Thyroid gland (tissue), 4 donors: ENCODE measurements at places on chromosomes 2 and 18. TPM values are rescaled to one million over a fixed set of nuclear protein-coding genes. Genes with fewer than 3 reads are reported as not detected.

DNA sequence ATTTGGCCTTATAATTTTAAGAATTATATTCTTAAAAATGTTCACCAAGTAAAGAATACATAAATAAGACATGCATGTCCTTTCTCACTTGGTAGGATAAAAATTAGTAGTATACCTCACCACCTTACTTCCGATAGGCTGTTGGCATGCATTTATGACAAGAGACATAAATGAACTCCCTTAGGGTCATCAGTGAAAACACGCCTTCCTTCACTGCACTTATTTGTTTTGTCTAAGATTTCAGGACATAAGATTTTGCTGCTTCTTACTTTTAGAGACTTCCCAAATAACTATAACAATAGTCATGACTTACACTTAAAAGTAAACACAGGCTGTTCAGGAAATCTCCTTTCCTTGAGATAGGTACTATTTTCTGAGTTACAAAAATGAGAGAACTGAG is 661.3 kb upstream of the CNTNAP5 start:
- H3K27me3 ChIP-seq: no peaks in the 10 kb centered on the region
- H3K4me3 ChIP-seq: no peak overlapping the region
- H3K4me1 ChIP-seq: no peaks in the 10 kb centered on the region
- no peak overlapping the region for H3K27ac ChIP-seq

GRCh38 chr2:161104054-161104553 is 56.1 kb upstream of the TANK start:
- no peaks in the 10 kb centered on the region for H3K4me1 ChIP-seq
- no peak overlapping the region for H3K4me3 ChIP-seq
- no peak overlapping the region for H3K27ac ChIP-seq
- no peaks in the 10 kb centered on the region for H3K36me3 ChIP-seq
- no peak for DNase-seq
- no peaks in the 10 kb centered on the region for H3K27me3 ChIP-seq

GRCh38 chr2:27198627-27199026 is 13.2 kb upstream of the ATRAID start:
- no peak overlapping the region for H3K4me3 ChIP-seq
- H3K27ac ChIP-seq: no peak overlapping the region
- no peak for DNase-seq

GRCh38 chr2:118865106-118865505 is 17.7 kb upstream of the EN1 start:
- DNase-seq: peak; percentile 27
- H3K27me3 ChIP-seq: no peaks in the 10 kb centered on the region
- H3K4me1 ChIP-seq: no peaks in the 10 kb centered on the region
- no peak overlapping the region for H3K27ac ChIP-seq
- no peak overlapping the region for H3K4me3 ChIP-seq
- H3K36me3 ChIP-seq: no peaks in the 10 kb centered on the region

UGT1A3 gene
- 1.0 TPM for total RNA-seq

EVX2 gene
- total RNA-seq: not detected

DNA sequence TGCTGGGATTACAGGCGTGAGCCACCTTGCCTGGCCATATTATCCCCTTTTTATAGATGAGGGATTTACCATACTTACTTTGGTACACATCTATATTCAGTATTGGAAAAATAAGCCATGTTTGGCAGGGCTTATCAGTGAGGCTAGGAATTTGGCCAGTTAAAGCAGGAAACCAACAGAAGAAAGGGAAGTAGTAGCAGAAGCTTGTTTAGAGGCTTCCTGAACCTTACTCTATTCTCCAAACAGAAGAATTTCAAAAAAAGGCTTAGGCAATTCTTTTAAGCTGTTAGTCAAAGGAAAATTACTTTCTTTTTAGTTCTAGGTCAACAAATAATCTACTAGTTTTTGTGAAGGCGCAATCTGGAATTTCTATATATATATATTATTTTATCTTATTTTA is 3.2 kb upstream of the GLS start:
- no peak overlapping the region for H3K27ac ChIP-seq
- H3K36me3 ChIP-seq: no peaks in the 10 kb centered on the region
- H3K27me3 ChIP-seq: no peaks in the 10 kb centered on the region
- no peaks in the 10 kb centered on the region for H3K4me1 ChIP-seq

GRCh38 chr2:146853741-146854444 is 990.9 kb upstream of the ACVR2A start:
- no peaks in the 10 kb centered on the region for H3K36me3 ChIP-seq
- no peaks in the 10 kb centered on the region for H3K27me3 ChIP-seq
- no peak overlapping the region for H3K27ac ChIP-seq
- no peak overlapping the region for H3K4me3 ChIP-seq
- no peak for DNase-seq
- H3K4me1 ChIP-seq: no peaks in the 10 kb centered on the region

- no peak for DNase-seq
- H3K36me3 ChIP-seq: no peaks in the 10 kb centered on the region
- H3K4me1 ChIP-seq: no peaks in the 10 kb centered on the region
- H3K27ac ChIP-seq: no peak overlapping the region
- H3K27me3 ChIP-seq: no peaks in the 10 kb centered on the region
These were observed 152.5 kb downstream of the NRP2 start for GRCh38 chr2:205834796-205835195.

- no peaks in the 10 kb centered on the region for H3K27me3 ChIP-seq
- H3K4me1 ChIP-seq: no peaks in the 10 kb centered on the region
- no peaks in the 10 kb centered on the region for H3K36me3 ChIP-seq
- no peak for DNase-seq
- H3K27ac ChIP-seq: no peak overlapping the region
- H3K4me3 ChIP-seq: no peak overlapping the region
These were observed 319.0 kb upstream of the PKDCC start for GRCh38 chr2:41728788-41729338.

MC4R gene
- not detected for total RNA-seq

- peak; percentile 68 for DNase-seq
- H3K36me3 ChIP-seq: no peaks in the 10 kb centered on the region
- no peaks in the 10 kb centered on the region for H3K27me3 ChIP-seq
- no peak overlapping the region for H3K4me3 ChIP-seq
These were observed 14.9 kb upstream of the SNED1 start for GRCh38 chr2:240983361-240983995.

GRCh38 chr2:240631548-240632305 is 6.4 kb downstream of the GPR35 start:
- no peak for DNase-seq
- H3K36me3 ChIP-seq: no peaks in the 10 kb centered on the region
- H3K27me3 ChIP-seq: no peaks in the 10 kb centered on the region
- H3K27ac ChIP-seq: no peak overlapping the region
- no peaks in the 10 kb centered on the region for H3K4me1 ChIP-seq
- no peak overlapping the region for H3K4me3 ChIP-seq

GRCh38 chr2:17136231-17136630 is 382.0 kb downstream of the RAD51AP2 start:
- DNase-seq: no peak
- no peaks in the 10 kb centered on the region for H3K27me3 ChIP-seq
- no peak overlapping the region for H3K27ac ChIP-seq
- H3K4me1 ChIP-seq: no peaks in the 10 kb centered on the region

- DNase-seq: no peak
- no peaks in the 10 kb centered on the region for H3K27me3 ChIP-seq
- no peak overlapping the region for H3K27ac ChIP-seq
- no peak overlapping the region for H3K4me3 ChIP-seq
- H3K4me1 ChIP-seq: no peaks in the 10 kb centered on the region
- H3K36me3 ChIP-seq: no peaks in the 10 kb centered on the region
These were observed 239.8 kb downstream of the RBM43 start for GRCh38 chr2:151021747-151022452.

DNA sequence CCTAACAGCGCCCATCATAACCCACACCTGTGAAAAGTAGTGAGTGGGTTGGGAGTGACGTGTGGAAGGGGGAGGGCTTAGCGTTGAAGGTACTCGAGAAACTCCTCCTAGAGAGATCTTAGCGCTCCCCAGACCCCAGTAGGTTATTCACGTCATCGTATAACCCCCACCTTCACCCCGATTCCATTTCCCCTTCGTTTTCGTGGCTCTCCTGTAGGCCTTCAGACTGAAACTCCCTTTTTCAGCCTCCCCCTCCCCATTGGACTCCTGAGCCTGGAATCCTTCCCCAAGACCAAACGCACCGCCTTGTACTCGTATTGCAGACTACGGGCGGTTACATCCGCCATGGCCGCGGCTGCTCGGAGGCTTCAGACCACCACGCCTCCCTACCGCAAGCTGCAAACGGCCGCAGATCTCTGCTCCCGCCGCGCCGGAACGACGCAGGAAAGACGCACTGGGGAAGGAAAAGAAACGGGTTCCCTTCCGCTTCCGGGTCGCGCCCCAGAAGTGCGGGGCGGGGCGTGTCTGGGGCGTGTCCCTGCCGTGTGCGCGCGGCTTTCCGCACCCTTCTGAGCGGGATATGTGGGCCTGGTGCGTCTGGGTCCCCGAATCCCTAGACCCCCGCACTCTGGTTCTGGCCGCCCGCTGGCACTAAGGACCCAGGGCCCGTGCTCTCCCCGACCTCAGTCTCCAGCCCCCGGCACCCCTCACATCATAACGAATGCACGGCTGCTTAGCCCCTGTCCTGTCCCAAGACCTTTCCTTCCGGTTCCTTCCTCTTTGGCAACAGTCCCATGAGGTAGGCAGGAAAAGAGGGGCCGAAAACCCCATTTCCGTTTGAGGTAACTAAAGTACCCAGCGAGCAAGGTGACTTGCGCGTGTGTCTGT is at the start of gene SNRNP200:
SNRNP200 (minus strand) TSS at position 456 of the 888 bp plus-strand sequence; CDS start at position 347, 109 bp downstream.
- H3K27me3 ChIP-seq: no peaks in the 10 kb centered on the region
- peaks cover 30% of the 10 kb centered on the region for H3K36me3 ChIP-seq
- H3K4me1 ChIP-seq: peaks cover 14% of the 10 kb centered on the region
- peak within 1 kb of the TSS; percentile 62 for H3K27ac ChIP-seq

DNA sequence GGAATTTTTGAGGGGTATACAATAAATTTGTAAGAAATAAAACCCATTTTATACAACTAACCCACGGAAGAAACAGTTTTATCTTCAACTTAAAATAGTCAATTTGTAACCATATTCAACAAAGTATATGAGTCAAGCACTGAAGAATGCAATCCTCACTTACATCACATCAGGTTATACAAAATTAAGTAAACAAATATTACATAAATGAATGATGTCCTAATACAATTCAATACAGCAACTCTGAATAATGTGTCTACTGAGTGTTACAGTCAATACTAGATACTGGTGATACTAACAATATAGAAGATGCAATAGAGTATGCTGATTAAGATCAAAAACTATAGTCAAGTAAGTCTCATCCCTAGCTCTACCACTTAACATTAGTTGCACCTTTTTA is 58.6 kb downstream of the FANCL start:
- no peak for DNase-seq
- H3K27ac ChIP-seq: no peak overlapping the region
- H3K4me3 ChIP-seq: no peak overlapping the region
- no peaks in the 10 kb centered on the region for H3K4me1 ChIP-seq
- no peaks in the 10 kb centered on the region for H3K36me3 ChIP-seq
- H3K27me3 ChIP-seq: no peaks in the 10 kb centered on the region

AP1S3 gene
- total RNA-seq: 92.6 TPM

RNASEH1 gene
- total RNA-seq: 23.1 TPM

CFAP221 gene
- total RNA-seq: 1.6 TPM

GRCh38 chr2:15733867-15734673 is 142.4 kb downstream of the DDX1 start:
- peaks cover 22% of the 10 kb centered on the region for H3K4me1 ChIP-seq
- no peak for DNase-seq
- no peaks in the 10 kb centered on the region for H3K36me3 ChIP-seq

SPOPL gene
- 18.0 TPM for total RNA-seq

- no peak overlapping the region for H3K4me3 ChIP-seq
- H3K36me3 ChIP-seq: peaks cover 5% of the 10 kb centered on the region
- H3K4me1 ChIP-seq: peaks cover 6% of the 10 kb centered on the region
- no peaks in the 10 kb centered on the region for H3K27me3 ChIP-seq
- DNase-seq: no peak
These were observed 234.9 kb downstream of the PHLPP1 start for GRCh38 chr18:62950246-62950645.
